Activated naive CD8-positive, alpha-beta T cell treated with anti-CD3 and anti-CD28 coated beads, Interleukin-2, amount 10 ng/mL, durations not matched to agents 7 days and 5 days (primary cell): ENCODE measurements at places on chromosomes 5 and 9. TPM values are rescaled to one million over a fixed set of nuclear protein-coding genes. Genes with fewer than 3 reads are reported as not detected.

OR1L1 gene
- total RNA-seq: not detected

TYRP1 gene
- not detected for total RNA-seq

NIPAL4 gene
- total RNA-seq: not detected

OSTF1 gene
- total RNA-seq: 99.9 TPM

ORM2 gene
- total RNA-seq: not detected

BTNL9 gene
- total RNA-seq: not detected

DMAC1 gene
- 55.1 TPM for total RNA-seq

ARID3C gene
- not detected for total RNA-seq

ALDH1B1 gene
- 8.9 TPM for total RNA-seq

C9orf153 gene
- 0.30 TPM for total RNA-seq

CDKN2A gene
- total RNA-seq: 20.4 TPM

PCDHA9 gene
- not detected for total RNA-seq

MGAT4B gene
- 118 TPM for total RNA-seq

KIF4B gene
- total RNA-seq: not detected

SPATA31A3 gene
- total RNA-seq: not detected

TMOD1 gene
- 1.1 TPM for total RNA-seq

NME5 gene
- total RNA-seq: not detected

ZNF462 gene
- total RNA-seq: 0.94 TPM

NR5A1 gene
- not detected for total RNA-seq

ABCA1 gene
- total RNA-seq: 2.0 TPM

NFIB gene
- total RNA-seq: not detected

PLAC8L1 gene
- total RNA-seq: 1.0 TPM

CAMK2A gene
- not detected for total RNA-seq

MZB1 gene
- 22.6 TPM for total RNA-seq

EDIL3 gene
- not detected for total RNA-seq

PRDM9 gene
- not detected for total RNA-seq

SPAG8 gene
- 4.6 TPM for total RNA-seq

INSL4 gene
- total RNA-seq: not detected

FABP6 gene
- not detected for total RNA-seq

SLC36A3 gene
- total RNA-seq: not detected

OBP2B gene
- total RNA-seq: not detected

CCIN gene
- total RNA-seq: 0.14 TPM

ACTBL2 gene
- total RNA-seq: not detected

FYB1 gene
- total RNA-seq: 355 TPM

SLC36A1 gene
- 5.8 TPM for total RNA-seq

TNC gene
- total RNA-seq: not detected

CCL27 gene
- total RNA-seq: not detected

IFNB1 gene
- total RNA-seq: 0.61 TPM

SQSTM1 gene
- 196 TPM for total RNA-seq

RCL1 gene
- total RNA-seq: 14.4 TPM

ADAMTS13 gene
- 3.5 TPM for total RNA-seq

ENTR1 gene
- total RNA-seq: 56.2 TPM
